ENCODE measurements at places on chromosomes 6 and 20.

- no peak for DNase-seq
- H3K4me1 ChIP-seq = peaks cover 4% of the 10 kb centered on the region
- H3K36me3 ChIP-seq = no peaks in the 10 kb centered on the region
These were observed 8.5 kb downstream of the RNF217 start for GRCh38 chr6:124970763-124971162.

- H3K27me3 ChIP-seq = no peaks in the 10 kb centered on the region
- no peaks in the 10 kb centered on the region for H3K36me3 ChIP-seq
- no peak for DNase-seq
- H3K4me1 ChIP-seq = peaks cover 21% of the 10 kb centered on the region
- H3K4me3 ChIP-seq = no peak overlapping the region
These were observed 7.7 kb downstream of the ADGRF1 start for GRCh38 chr6:47034421-47034820.

DNA sequence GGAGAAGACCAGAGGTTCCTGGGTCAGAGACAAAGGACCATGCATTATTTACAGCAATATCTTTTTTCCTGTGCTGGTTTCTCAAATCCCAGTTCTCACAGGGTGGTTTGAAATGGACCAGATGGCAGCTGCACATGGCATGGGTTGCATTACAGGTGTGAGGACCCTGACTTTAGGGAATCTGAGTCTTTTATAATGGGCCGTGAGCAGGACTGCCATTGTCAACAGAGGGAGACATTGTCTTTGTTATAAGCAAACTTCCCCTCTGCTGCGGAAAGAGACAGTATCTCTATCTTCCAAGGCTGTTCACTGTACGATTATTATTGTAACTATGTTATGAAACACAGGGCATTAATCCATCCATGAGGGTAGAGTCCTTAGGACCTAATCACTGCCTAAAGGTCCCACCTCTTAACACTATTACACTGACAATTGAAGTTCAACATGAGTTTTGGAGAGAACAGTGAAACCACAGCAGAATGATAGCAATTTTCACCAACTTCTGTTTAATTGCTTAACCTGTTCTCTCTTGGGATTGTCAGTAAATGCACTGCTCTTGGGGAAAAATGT, 156.1 kb upstream of the AGPAT4 start:
- H3K4me1 ChIP-seq = peaks cover 1% of the 10 kb centered on the region
- H3K27ac ChIP-seq = no peak overlapping the region
- no peak for DNase-seq

GRCh38 chr20:18304618-18305017, 16.3 kb downstream of the ZNF133 start:
- no peak overlapping the region for H3K27ac ChIP-seq
- DNase-seq = no peak

GRCh38 chr6:82022614-82023129, 224.9 kb downstream of the IBTK start:
- peaks cover 12% of the 10 kb centered on the region for H3K4me1 ChIP-seq
- H3K4me3 ChIP-seq = no peak overlapping the region
- no peaks in the 10 kb centered on the region for H3K36me3 ChIP-seq
- H3K27ac ChIP-seq = peak overlapping the region; percentile 94
- no peaks in the 10 kb centered on the region for H3K27me3 ChIP-seq

Measured in hepatocyte (in vitro differentiated cells).